ENCODE measurements at places on chromosomes 4 and X. TPM values are rescaled to one million over a fixed set of nuclear protein-coding genes. Genes with fewer than 3 reads are reported as not detected.

The LRIT3 gene
- under 0.01 TPM for total RNA-seq

The NLGN4X gene
- 0.08 TPM for total RNA-seq

The KIAA1210 gene
- total RNA-seq: not detected

The SPANXB1 gene
- not detected for total RNA-seq

The WDR17 gene
- total RNA-seq: 2.6 TPM

The PCSK1N gene
- not detected for total RNA-seq

The RAPGEF2 gene
- 25.7 TPM for total RNA-seq

The MAGT1 gene
- total RNA-seq: 70.6 TPM

The IL13RA1 gene
- 66.8 TPM for total RNA-seq

The XAGE1A gene
- total RNA-seq: not detected

The GC gene
- not detected for total RNA-seq

The SRPX2 gene
- 26.8 TPM for total RNA-seq

The ABCB7 gene
- 16.7 TPM for total RNA-seq

GRCh38 chrX:143094417-143095023 is 68.8 kb downstream of the SPANXN4 start:
- no peak for DNase-seq

DNA sequence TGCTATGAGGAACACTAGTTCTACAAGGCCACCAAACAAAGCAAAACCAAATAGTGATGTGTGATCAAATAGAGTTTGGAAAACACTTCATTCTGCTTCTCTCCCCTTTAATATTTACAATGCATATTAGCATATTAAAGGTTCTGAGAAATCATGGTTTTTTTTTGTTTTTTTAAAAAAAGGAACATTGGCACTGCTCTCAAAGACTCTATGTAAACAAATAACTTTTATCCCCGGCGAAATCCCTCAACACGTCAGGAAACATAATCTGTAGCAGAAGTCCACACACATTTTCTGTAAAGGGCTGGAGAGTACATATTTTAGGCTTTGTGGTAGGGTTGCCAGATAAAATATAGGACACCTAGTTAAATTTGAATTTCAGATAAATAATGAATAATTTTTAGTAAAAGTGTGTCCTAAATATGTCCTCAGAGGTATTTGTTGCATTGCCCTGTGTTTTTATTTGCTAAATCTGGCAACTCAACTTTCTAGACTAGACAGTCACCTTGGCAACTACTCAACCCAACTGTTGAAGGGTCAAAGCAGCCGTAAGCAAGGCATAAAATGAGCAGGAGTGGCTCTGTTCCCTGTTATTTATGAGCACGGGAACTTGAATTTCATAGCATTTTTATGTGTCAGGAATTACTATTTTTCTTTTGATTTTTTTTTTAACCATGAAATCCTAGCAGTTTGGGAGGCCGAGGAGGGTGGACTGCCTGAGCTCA is 8.6 kb downstream of the SPATA4 start:
- peak; percentile 11 for DNase-seq

GRCh38 chr4:176321589-176321988 is 1.8 kb downstream of the SPCS3 start:
- no peak for DNase-seq

- DNase-seq: no peak
Measured at GRCh38 chr4:113285501-113285900, 236.0 kb downstream of the ANK2 start.

DNA sequence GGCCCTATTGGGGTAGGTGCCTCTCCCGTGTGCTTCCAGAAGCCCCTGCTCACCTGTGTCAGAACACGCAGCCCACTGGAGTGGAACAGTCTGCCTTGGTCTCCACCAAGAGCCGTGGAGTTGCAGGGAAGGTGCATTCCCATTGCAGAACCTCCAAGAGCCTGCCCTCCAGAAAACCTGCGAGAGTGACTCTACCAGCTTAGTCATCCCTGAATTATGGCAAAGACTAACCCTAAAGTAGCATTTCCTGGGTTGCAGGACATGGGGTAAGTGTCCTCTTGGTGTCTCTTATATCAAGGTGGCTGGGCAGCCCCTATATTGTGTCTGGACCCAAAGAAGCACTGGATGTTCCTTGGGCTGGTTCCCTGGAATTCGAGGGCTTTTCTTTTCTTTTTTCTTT is 224.6 kb downstream of the BCOR start:
- DNase-seq: no peak

DNA sequence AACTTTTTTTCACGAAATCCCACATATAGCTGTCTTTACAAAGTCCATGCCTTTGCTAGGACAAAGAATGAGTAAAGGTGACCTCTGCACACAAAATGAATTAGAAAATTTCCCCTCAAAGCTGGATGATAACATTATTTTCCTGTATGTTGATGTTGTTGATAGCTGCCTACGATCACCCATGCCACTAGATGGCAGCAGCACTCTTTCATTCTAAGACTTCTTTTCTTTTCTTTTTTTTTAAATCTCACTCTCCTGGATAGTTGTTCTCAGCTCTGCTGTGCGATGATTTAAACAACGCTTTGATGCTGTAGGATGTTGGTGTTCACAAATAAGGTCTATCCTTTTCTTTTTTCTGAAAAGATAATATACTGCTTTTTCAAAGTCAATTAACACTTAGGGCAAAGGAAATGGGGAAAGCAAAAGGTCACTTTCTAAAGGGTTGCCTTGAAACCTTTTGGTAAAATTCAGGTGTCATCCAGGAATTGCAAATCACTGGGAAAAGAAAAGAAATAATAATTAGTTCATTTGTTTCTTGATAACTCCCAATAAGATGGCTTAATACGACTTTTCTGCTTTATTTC is 266.8 kb downstream of the C4orf33 start:
- DNase-seq: peak; percentile 80

GRCh38 chr4:57243076-57243475 is 132.9 kb upstream of the IGFBP7 start:
- DNase-seq: no peak

DNA sequence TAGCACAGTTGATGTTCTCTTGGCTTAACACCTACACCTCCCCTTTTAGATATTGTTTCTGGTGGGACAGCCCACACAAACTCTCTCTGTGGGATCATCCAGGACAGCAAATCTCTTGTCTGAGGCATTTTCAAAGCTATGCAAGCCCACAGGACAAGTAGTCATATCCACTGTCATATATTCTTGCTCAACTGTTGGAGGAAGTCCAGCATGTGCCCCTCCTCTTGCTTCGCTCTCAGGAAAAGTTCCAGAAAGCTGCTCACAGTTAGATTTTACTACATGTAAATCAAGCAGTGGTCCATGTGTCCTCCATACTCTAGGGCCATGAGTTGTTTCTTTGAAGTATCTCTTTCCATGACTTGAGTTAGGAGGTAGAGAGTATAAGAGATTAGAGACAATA is 260.7 kb downstream of the INPP4B start:
- DNase-seq: peak; percentile 19

DNA sequence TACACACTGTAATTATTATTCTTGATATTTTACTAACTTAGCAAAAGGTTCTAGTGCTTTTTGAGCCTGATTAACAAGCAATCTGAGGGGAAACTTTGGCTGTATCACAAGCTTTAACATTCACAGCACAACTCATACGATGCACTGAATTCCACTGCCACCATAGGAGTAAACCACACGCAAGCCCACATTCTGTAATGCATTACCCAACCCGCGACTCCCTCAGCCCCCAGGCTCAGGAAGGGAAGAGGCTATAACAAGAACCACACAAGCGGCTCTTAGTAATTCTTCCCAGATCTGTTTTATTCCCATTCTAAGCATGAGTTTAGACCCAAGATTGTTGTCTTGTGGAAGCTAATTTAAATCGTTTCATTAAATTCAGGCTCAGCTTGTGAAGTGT is 138.5 kb upstream of the TBL1X start:
- no peak for DNase-seq

DNA sequence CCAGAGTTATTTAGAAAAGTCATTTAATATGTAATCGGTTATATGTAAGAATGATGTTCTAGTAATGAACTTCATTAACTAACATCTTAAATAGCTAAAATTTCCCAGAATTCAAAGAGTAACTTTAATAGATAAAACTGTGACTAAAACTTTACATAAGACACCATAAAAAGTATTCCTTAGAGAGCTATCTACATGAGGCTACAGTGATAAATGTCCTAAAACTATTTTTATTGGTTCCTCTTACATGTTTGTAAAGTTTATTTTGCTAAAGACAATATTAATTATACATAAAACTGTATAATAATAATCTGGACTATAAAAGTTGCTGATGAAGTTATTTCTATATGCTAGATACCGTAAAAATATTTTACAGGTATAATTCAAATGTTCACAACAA is 897.7 kb upstream of the EPHA5 start:
- DNase-seq: no peak

GRCh38 chrX:8455557-8455956 is 9.1 kb upstream of the VCX3B start:
- DNase-seq: no peak

GRCh38 chrX:64204701-64205440 is 637 bp downstream of the AMER1 start:
- DNase-seq: peak; percentile 24

DNA sequence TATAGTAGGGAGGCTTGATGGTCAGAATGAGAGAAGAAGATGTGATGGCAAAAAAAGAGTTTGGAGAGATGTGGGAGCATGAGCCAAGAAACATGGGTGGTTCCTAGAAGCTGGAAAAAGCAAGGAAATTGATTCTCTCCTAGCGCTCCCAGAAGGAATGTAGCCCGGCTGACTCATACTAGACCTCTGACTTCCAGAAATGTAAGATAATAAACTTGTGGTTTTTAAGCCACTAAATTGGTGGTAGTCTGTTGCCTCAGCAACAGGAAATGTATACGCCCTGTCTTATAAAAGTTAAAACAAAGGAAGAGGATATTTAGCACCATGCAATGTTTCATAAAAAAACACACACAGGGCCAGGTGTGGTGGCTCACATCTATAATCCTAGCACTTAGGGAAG is 182.7 kb upstream of the PCDH7 start:
- DNase-seq: peak; percentile 89

DNA sequence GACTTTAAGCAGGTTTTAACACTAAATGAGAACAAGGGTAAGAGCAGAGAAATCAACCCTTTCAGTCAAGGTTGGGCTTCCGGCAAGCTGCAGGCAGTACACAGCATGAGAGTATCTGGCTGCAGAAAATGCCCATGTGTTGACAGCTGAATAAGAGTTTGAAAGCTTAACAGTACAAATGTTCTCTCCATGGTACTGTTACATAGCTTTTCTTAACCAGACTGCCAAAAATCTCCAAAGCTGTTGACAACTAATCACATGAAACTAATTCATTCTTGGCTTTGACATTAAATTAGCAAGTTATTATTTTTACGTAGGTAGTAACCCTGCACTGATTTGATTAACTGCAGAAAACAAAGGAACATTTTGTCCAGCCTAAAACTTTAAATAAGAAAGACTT is 153.5 kb downstream of the SLC10A7 start:
- DNase-seq: peak; percentile 16

GRCh38 chr4:17762726-17763125 is 18.7 kb downstream of the FAM184B start:
- peak; percentile 50 for DNase-seq

GRCh38 chrX:48461830-48462229 is 8.2 kb downstream of the SLC38A5 start:
- no peak for DNase-seq

DNA sequence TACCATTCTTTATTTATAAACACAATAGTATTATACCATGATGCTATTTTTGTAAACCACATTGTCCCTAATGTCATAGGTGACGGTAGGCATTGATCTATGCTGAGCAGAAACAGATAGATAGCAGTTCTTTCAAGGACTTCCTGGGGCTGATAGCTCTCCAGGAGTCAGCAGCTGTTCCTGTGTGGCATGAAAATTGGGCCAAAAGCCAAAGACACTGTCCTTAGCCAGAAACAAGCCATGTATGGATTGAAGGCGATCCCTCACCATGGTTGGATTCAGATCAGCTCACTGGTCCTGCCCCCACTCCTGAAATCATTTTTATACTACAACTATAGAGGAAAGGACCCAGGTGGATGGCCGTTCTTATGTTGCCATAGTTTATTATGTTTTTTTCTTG is 53.6 kb downstream of the DDX60 start:
- no peak for DNase-seq

- no peak for DNase-seq
Measured at GRCh38 chrX:71099736-71100135, 4.1 kb downstream of the FOXO4 start.
